WTC11 (cell line): ENCODE measurements at places on chromosomes 12 and 14.

GRCh38 chr12:80353254-80353653 lies 90.8 kb upstream of the PTPRQ start:
- no peak for DNase-seq

GRCh38 chr12:132713123-132713522 lies 2.5 kb downstream of the PGAM5 start:
- DNase-seq, result no peak

- peak; percentile 76 for DNase-seq
These were observed 46.7 kb downstream of the LRRC74A start for GRCh38 chr14:76872796-76873432.

GRCh38 chr14:34012978-34013720 lies 62.3 kb upstream of the EGLN3 start:
- DNase-seq, result no peak

DNA sequence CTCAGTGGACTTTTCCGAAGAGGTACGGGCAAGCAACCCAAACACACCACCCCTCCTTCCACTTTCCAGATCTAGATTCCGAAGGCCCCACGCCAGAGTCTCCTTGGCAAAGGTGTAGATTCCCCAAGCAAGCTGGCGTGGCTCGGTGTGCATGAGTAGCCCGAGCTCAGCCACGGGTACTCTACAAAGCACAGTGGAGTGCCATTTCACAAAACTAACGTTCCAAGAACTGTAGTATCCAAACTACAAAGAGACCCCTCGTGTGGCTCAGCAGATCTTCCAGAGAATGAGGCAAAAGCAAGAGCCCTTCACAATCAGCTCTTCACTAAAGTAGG lies 72.1 kb downstream of the FOXN3 start:
- DNase-seq, result no peak

DNA sequence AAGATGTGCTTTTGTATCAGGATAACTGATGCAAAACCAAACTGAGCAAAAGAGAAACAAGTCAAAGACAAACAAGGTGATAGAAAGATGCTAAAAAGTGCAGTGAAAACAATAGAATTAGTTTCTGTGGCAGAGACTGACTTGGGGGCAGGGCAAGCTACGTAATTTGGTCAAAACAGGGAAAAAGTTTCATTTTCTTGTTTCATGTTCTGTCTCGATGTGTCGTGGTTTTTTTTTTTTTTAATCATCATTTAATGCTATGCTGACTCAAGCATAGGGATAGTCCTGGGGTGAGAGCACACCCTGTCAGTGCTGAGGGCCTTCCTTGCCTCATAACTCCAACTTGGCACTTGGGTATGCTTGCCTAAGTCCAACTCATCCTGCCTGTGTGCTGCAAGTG lies 144.1 kb upstream of the PTPRQ start:
- DNase-seq, result no peak

- DNase-seq, result no peak
These were observed 59.8 kb downstream of the FRMD6 start for GRCh38 chr14:51711505-51711904.

- DNase-seq, result peak; percentile 29
These were observed 52.6 kb downstream of the GPHB5 start for GRCh38 chr14:63266106-63266505.

DNA sequence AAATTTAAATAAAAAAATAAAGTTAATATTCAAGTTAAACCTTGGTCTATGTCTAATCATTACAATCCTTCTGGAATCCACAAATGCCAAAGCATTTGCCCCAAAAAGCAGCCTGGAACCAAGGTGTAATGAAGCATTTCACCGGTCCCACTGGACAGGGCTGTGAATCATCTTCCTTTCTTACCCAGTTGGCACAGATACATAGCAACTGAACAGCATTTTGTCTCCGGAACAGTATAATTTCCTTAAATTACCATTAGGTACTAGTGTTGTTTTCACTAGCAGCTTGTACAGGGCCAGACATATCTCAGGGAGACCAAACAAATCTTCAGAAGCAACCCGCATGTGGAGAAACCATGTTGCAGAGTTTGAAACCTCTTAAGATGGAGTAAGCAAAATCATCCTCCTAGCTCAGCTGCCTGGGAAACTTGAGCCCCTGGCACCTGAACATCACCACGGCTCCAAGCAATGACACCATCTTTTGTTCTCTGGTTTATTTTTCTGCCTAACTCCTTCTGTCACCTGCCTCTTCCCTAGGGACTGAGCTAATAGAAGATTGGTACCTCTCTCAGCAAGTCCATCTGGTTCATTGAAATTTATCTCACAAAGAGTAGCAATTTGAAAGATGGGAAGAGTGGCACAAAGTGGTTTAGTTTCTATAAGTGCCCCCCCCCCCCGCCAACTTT lies 17.9 kb upstream of the MDM1 start:
- DNase-seq, result no peak

DNA sequence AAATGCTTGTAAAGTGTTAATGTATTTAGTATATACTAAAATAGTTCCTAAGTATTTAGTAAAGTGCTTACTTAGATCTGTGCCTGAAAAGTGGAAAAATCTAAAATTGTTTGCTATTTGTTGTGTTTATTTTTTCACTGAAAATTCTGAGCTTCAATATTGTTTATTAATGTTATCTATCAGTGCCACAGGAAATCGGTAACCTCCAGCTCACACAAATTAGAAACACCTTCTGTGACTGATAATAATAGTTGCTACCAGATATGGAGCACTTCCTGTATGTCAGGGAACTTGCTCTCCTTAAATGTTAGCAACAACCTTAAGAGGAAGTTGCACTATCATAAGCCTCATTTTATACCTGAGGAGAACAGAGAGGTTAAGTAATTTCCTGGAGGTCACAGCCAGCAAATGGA lies 723 bp upstream of the LRP10 start:
- DNase-seq, result no peak

DNA sequence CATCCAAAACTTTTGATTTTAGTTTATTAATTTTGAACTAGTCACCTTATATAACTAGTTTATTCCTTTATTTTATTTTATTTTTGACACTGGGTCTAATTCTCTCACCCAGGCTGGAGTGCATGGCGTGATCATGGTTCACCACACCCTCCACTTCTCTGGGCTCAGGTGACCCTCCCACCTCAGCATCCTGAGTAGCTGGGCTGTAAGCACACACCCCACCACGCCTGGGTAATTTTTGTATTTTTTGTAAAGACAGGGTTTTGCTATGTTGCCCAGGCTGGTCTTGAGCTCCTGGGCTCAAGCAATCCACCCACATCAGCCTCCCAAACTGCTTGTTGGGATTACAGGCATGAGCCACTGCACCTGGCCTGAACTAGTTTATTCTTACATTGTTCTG lies 17.3 kb downstream of the PCNX1 start:
- no peak for DNase-seq

GRCh38 chr12:78473136-78473535 lies 391.4 kb upstream of the SYT1 start:
- DNase-seq, result no peak
